ENCODE measurements at places on chromosomes 16 and 17.

DNA sequence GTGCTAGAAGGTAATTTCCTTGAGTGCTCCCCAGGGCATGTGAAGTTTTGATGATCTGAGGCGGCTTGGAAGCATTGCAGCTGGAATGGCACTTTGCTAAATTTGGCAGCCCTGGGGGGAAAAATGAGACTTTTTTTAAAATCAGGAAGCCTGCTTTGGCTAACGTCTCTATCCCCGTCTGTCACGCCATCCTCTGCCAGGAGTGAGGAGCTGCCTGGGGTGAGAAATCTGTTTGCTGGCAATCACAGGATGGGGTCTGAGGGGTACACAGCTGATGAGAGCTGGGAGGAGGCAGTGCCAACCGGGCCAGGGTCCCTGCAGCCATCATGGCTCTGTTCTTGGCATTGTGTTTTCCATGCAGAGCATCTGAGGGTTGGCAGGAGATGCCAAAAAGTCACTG is 2.0 kb downstream of the ABCC12 start:
- DNase-seq: no peak

GRCh38 chr17:37388266-37388665 is 12.5 kb downstream of the C17orf78 start:
- DNase-seq: no peak

DNA sequence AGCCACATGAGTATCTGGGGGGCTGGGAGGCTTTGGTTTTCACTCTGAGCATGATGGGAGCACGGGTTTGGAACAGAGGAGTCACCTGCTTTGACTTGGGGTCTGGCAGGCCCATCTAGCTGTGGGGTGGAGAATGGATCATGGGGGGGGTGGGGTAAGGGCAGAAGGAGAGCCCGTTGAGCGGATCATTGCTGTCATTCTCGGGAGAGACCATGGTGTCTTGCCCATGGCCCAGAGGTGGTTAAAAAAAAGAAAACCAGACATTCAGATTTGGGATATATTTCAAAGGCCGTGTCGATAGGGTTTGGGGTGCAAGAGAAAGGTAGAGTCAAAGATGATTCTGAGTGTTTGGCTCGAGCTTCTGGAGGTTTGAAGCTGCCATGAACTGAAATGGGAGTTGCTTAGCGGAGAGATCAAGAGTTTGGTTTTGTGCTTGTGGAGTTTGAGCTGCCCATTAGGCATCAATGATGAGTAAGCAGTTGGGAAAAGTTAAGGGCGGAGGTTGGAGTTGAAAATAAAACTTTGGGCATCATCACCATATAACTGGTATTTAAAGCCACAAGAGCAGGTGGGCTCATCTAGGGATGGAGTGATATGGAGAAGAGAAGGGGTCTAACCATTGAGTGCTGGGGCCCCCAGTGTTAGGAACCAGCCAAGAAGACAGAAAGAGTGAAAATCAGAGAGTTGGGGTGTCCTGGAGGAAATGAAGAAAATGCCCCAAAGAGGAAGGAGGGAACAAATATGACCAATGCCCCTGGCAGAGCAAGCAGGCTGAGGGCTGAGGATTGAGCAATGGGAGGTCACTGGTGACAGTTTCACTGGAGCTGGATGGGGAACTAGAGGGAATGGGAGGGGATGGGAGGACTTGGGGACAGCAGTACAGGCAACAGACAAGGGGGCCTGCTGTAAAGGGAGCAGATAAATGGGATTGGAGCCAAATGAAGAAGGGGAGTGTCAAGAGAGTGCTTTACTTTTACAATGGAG is 1.9 kb downstream of the NOD2 start:
- no peak for DNase-seq

DNA sequence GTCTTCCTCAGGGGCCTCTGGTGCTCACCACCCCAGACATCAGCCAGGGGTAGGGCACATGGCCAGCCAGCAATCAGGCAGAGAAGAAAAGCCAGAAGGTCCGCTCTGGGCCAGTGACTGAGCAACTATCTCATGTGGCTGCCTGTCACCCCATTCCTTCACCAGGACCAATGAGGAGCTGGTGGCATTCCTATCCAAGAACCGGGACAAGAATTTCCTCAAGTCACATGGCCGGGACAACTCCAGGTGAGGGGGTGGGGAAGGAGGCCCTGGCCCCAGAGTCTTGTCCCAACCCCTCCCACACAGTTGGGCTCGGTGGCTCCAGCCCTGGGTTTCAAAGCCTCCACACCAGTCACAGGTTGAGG is 9.4 kb downstream of the XYLT2 start:
- no peak for DNase-seq

DNA sequence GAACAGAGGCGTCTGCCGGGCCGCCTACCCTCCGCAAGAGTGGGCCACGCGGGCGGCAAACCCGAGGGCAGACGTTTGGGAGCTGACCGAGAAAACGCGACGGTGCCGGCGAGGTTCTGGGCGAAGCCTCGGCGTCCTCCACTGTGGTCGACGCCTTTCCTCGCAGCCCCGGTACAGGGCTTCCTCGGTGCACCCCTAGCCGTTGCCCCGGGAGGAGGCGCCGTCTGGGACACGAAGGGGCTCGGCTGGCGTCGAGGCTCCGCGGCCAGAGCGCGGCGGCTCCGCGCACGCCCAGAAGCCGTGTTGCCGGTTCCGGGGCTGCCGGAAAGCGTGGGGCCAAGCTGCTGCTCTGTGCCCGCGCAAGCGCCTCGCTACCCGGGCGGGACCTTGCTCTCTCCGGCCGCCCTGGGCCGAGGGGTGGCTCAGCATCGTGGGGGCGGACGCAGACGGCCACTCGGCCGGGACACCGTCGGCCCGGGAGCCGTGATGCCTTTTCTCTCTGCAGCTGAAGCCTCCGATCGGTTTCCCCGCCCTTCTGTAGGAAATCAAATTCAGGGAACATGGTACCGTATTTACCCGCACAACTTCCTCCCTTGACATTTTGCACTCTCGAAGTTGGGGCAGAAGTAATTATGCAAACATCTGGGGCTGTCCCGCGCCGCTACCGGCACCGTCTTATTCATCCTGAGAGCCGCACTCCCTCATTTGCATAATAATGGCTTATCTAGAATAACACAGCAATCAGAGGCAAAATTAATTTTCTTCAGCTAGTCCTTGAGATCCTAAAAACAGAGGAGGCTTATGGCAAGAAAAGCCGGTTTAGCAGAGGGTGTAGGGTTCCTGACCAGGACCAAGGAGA is 7.3 kb upstream of the CBX8 start:
- no peak for DNase-seq

GRCh38 chr17:57561072-57561861 is 183.8 kb downstream of the CCDC182 start:
- DNase-seq: no peak

GRCh38 chr17:28854457-28855335 is at the start of gene ERAL1:
Gene ERAL1 (plus strand): TSS chr17:28855016. CDS start chr17:28855035, 19 bp downstream.
- DNase-seq: peak; percentile 76

Data from endothelial cell (in vitro differentiated cells).